ENCODE measurements at places on chromosomes 2 and 18.

- no peak overlapping the region for H3K27ac ChIP-seq
- peaks cover 100% of the 10 kb centered on the region for H3K27me3 ChIP-seq
- DNase-seq: no peak
- peaks cover 80% of the 10 kb centered on the region for H3K4me1 ChIP-seq
Observed at GRCh38 chr2:66439812-66440542, 5.1 kb downstream of the MEIS1 start.

DNA sequence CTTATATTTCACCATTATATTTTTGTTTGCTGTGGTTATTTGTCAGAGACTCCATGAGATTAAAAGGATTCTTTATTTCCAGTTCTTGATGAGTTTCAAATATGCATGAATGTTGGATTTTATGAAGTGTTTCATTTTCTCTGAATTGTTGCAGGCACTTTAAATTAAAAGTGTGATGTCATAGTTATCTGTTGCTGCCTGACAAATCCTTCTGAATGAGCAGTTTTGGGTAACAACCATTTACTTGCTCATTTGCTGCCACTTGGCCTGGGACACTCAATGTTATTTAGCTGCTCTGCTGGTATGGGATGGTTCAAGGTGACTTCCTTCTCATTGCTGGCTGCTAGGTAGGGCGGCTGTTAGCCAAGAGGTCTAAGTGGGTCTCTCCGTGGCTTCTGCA, 173.5 kb downstream of the LPIN1 start:
- H3K36me3 ChIP-seq: no peaks in the 10 kb centered on the region
- no peaks in the 10 kb centered on the region for H3K27me3 ChIP-seq
- peaks cover 18% of the 10 kb centered on the region for H3K4me1 ChIP-seq

DNA sequence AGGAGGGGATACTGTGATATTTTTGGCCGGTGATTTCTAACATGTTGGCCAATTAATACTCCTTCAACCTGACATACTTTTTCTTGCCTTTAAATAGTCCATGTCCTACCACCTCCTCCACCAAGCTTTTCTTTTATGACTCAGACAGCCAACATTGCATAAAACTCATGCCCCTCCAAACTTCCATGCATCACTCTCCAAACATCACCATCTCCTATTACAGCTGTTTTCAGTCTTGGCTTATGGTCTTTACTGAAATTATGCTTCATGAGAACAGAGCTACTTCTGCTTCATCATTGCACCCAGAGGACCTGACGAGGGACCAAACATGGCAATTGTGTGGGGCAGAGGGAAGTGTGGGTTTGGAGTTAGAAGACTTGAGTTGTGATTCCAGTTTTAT, 305.4 kb downstream of the LPIN1 start:
- peaks cover 17% of the 10 kb centered on the region for H3K4me1 ChIP-seq
- no peak for DNase-seq
- no peak overlapping the region for H3K4me3 ChIP-seq
- H3K27me3 ChIP-seq: no peaks in the 10 kb centered on the region

- peaks cover 35% of the 10 kb centered on the region for H3K36me3 ChIP-seq
- H3K4me1 ChIP-seq: peaks cover 8% of the 10 kb centered on the region
- no peak overlapping the region for H3K4me3 ChIP-seq
- no peak overlapping the region for H3K27ac ChIP-seq
- no peaks in the 10 kb centered on the region for H3K27me3 ChIP-seq
- DNase-seq: no peak
Observed at GRCh38 chr2:226020956-226021355, 621.4 kb downstream of the NYAP2 start.

- peaks cover 7% of the 10 kb centered on the region for H3K27me3 ChIP-seq
- DNase-seq: no peak
- H3K4me1 ChIP-seq: peaks cover 3% of the 10 kb centered on the region
- H3K36me3 ChIP-seq: peaks cover 11% of the 10 kb centered on the region
Observed at GRCh38 chr2:23679044-23679443, 247.9 kb downstream of the ATAD2B start.

- H3K27me3 ChIP-seq: peaks cover 20% of the 10 kb centered on the region
- H3K4me1 ChIP-seq: peaks cover 46% of the 10 kb centered on the region
- no peak for DNase-seq
- H3K27ac ChIP-seq: no peak overlapping the region
Observed at GRCh38 chr18:37535968-37536367, 29.6 kb downstream of the CELF4 start.

DNA sequence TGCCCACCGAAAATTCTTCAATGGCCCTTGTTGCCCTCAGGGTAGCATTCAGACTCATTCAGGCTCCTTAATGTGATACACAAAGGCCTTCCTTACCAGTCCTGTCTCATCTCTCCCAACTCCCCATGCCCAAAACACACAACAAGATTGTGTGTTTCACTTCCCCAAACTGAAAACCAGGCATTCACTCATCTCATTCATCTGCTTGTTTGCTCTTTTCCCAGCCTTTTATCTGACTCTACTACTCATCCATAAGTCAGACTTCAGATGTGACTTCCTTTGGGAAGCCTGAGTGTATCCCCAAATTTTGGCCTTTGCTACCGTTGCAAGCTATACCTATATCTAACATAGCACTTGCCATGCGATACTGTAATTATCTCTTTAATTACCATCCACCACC, 9.7 kb upstream of the SLC39A10 start:
- no peaks in the 10 kb centered on the region for H3K27me3 ChIP-seq
- peaks cover 38% of the 10 kb centered on the region for H3K4me1 ChIP-seq
- H3K36me3 ChIP-seq: no peaks in the 10 kb centered on the region
- H3K4me3 ChIP-seq: no peak overlapping the region
- H3K27ac ChIP-seq: peak overlapping the region; percentile 78

- no peak for DNase-seq
- peaks cover 2% of the 10 kb centered on the region for H3K27me3 ChIP-seq
- no peaks in the 10 kb centered on the region for H3K36me3 ChIP-seq
- H3K4me1 ChIP-seq: peaks cover 37% of the 10 kb centered on the region
- no peak overlapping the region for H3K27ac ChIP-seq
Observed at GRCh38 chr2:69018678-69019095, 5.7 kb downstream of the ANTXR1 start.

- no peaks in the 10 kb centered on the region for H3K36me3 ChIP-seq
- H3K27me3 ChIP-seq: peaks cover 91% of the 10 kb centered on the region
- no peak for DNase-seq
- H3K4me3 ChIP-seq: no peak overlapping the region
- no peak overlapping the region for H3K27ac ChIP-seq
- 0 out of 2 replicates have a peak, but pooled peaks cover 4% of the 10 kb centered on the region for H3K4me1 ChIP-seq
Observed at GRCh38 chr2:113863144-113863543, 26.7 kb upstream of the ACTR3 start.

GRCh38 chr2:27164960-27165763, 16.4 kb downstream of the TCF23 start:
- no peak overlapping the region for H3K27ac ChIP-seq
- H3K4me3 ChIP-seq: no peak overlapping the region
- no peaks in the 10 kb centered on the region for H3K27me3 ChIP-seq
- H3K36me3 ChIP-seq: peaks cover 9% of the 10 kb centered on the region

- no peaks in the 10 kb centered on the region for H3K36me3 ChIP-seq
- no peaks in the 10 kb centered on the region for H3K4me1 ChIP-seq
- no peak overlapping the region for H3K4me3 ChIP-seq
Observed at GRCh38 chr2:202158796-202159195, 79.6 kb downstream of the SUMO1 start.

- no peaks in the 10 kb centered on the region for H3K36me3 ChIP-seq
- peaks cover 26% of the 10 kb centered on the region for H3K4me1 ChIP-seq
- no peak overlapping the region for H3K4me3 ChIP-seq
- no peaks in the 10 kb centered on the region for H3K27me3 ChIP-seq
Observed at GRCh38 chr2:60361498-60361897, 192.0 kb downstream of the BCL11A start.

DNA sequence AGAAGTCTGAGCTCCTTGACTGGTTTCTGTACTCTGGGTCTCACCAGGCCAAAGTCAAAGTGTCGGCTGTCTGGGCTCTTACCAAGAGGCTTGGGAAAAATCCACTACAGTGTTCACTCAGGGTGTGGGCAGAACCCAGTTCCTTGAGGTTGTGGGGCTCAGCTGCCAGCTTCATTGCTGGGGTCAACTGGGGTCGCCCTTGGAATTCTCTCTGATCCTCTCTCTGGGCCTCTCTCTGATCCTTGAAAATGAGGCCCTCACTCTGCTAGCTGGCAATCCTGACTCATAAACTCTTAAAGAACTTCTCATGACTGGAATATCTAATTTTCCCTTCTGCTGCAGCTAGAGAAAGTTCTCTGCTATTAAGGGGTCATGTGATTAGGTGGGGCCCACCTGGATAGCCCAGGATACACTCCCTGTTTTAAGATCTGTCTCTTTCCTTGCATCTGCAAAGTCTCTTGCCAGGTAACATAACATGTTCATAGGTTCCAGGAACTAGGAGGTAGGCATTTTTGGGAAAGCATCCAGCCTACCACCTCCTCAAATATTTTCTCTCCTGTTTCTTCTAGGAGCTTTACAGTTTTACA, 66.3 kb downstream of the SP110 start:
- peaks cover 4% of the 10 kb centered on the region for H3K36me3 ChIP-seq
- no peaks in the 10 kb centered on the region for H3K4me1 ChIP-seq
- no peak overlapping the region for H3K4me3 ChIP-seq
- no peaks in the 10 kb centered on the region for H3K27me3 ChIP-seq

- H3K4me3 ChIP-seq: no peak overlapping the region
- DNase-seq: no peak
- peaks cover 4% of the 10 kb centered on the region for H3K36me3 ChIP-seq
- peak overlapping the region; percentile 43 for H3K27ac ChIP-seq
- no peaks in the 10 kb centered on the region for H3K27me3 ChIP-seq
Observed at GRCh38 chr2:122859260-122859659, 1103.8 kb downstream of the TSN start.

DNA sequence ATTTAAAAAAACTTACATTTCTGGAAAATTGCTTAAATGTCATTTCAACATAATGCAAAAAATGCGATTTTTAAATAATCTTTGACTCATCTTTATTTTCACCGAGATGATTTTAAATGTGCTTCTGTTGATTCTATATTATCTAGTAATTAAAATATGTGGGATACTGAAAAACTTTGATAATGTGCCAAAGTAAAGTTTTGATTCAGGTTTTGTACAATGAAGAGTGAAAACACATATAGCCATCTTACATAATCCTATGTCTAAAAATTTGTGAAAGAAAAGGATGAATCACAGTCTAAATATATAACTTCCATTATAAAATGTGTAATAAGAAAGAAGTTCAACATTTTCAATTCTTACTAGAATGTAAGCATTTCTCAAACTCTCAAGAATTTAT, 204.3 kb upstream of the ZC3H15 start:
- no peak overlapping the region for H3K27ac ChIP-seq
- H3K36me3 ChIP-seq: peaks cover 15% of the 10 kb centered on the region
- no peaks in the 10 kb centered on the region for H3K27me3 ChIP-seq
- H3K4me3 ChIP-seq: no peak overlapping the region

DNA sequence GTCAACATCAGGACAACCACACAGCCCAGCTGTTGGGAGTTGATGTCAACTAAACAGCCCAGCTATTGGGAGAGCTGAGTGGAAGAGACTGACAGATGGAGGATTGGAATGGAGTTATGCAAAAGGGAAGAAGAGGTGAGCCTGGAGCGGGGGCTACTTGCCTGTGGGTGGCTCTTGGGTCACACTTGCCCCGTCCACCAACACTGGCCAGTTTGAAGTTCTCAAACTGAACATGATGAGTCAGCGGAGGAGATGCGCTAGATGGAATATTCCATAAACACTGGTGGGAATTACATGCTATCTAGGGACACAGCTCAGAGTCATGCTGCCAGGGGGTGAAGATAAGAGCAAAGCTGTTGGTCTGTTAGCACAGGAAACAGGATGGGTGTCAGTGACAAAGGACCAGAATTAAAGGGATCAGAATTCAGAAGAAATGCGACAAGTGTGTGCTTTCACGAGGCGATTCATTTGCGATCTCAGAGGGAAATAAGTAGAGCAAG, 33.2 kb upstream of the AGAP1 start:
- H3K4me3 ChIP-seq: no peak overlapping the region
- no peak overlapping the region for H3K27ac ChIP-seq
- no peak for DNase-seq
- no peaks in the 10 kb centered on the region for H3K27me3 ChIP-seq

- H3K36me3 ChIP-seq: no peaks in the 10 kb centered on the region
- no peaks in the 10 kb centered on the region for H3K27me3 ChIP-seq
- DNase-seq: no peak
Observed at GRCh38 chr18:9038277-9038871, 64.1 kb upstream of the NDUFV2 start.

DNA sequence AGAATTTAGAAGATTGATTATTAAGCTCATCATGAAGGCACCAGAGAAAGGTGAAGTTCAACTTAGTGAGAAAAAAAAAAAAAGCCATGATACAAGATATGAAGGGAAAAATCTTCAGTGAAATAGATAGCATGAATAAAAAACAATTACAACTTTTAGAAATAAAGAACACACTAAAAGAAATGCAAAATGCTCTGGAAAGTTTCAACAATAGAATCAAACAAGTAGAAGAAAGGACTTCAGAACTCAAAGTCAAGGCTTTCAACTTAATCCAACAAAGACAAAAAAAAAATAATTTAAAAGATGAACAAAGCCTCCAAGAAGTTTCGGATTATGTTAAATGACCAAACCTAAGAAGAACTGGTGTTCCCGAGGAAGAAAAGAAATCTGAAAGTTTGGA, 105.5 kb downstream of the GRB14 start:
- no peak overlapping the region for H3K4me3 ChIP-seq
- H3K4me1 ChIP-seq: peaks cover 13% of the 10 kb centered on the region
- H3K27me3 ChIP-seq: no peaks in the 10 kb centered on the region
- H3K36me3 ChIP-seq: peaks cover 63% of the 10 kb centered on the region
- no peak overlapping the region for H3K27ac ChIP-seq
- DNase-seq: no peak

- H3K36me3 ChIP-seq: no peaks in the 10 kb centered on the region
- DNase-seq: no peak
- H3K27ac ChIP-seq: no peak overlapping the region
- H3K4me1 ChIP-seq: peaks cover 26% of the 10 kb centered on the region
- no peaks in the 10 kb centered on the region for H3K27me3 ChIP-seq
Observed at GRCh38 chr2:8154270-8154669, 527.6 kb upstream of the ID2 start.

DNA sequence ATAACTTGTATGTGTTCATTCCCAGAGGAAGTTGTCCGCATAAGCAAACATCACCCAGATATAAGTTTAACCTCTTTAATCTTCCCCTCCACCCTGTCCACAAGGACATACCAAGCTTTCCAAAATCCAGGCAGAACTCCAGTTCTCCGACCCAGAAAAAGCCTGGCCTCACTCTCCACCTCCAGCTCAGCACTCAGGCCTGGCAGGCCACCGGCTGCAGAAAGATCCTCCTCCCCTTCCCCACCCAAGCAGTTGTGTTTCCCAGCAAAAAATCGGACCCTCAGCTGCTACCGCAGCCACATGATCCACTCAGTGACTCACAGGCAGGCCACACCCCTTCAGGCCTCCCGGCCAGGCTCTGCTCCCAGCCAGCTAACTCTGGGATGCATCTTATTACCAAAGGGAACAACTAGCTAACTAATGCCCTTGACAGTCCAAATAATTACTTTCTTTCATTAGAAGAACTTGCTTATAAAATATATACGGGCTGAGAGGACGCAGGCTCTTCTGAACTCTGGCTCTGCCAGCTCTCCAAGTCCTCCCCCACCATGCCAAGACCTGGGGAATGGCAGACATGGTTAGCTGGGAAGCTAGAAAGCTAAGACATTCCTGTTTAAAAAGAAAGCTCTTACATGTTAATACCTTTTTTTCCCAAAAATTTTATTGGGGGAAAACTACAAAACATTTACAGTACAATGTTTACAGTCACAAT, 4.5 kb downstream of the ZFP36L2 start:
- peak overlapping the region; percentile 99 for H3K27ac ChIP-seq
- H3K4me1 ChIP-seq: peaks cover 59% of the 10 kb centered on the region
- H3K27me3 ChIP-seq: no peaks in the 10 kb centered on the region

- peaks cover 1% of the 10 kb centered on the region for H3K36me3 ChIP-seq
- peaks cover 5% of the 10 kb centered on the region for H3K4me1 ChIP-seq
- H3K4me3 ChIP-seq: peak within 1 kb of the TSS; percentile 73
- no peak within 1 kb of the TSS for H3K27ac ChIP-seq
- peak; percentile 99 for DNase-seq
- peaks cover 68% of the 10 kb centered on the region for H3K27me3 ChIP-seq
Observed at GRCh38 chr2:74653985-74654882, at the start of gene SEMA4F. Gene SEMA4F, plus strand, starts transcription at chr2:74654247. Its CDS starts 130 bp downstream, at chr2:74654377.
